ENCODE measurements at places on chromosomes 3 and 15.
A peak's percentile ranks its signal among the peaks of the same experiment; 100 is the strongest.

- peak; percentile 89 for DNase-seq
These were observed 26.8 kb upstream of the SEMA4B start for GRCh38 chr15:90174140-90174875.

DNA sequence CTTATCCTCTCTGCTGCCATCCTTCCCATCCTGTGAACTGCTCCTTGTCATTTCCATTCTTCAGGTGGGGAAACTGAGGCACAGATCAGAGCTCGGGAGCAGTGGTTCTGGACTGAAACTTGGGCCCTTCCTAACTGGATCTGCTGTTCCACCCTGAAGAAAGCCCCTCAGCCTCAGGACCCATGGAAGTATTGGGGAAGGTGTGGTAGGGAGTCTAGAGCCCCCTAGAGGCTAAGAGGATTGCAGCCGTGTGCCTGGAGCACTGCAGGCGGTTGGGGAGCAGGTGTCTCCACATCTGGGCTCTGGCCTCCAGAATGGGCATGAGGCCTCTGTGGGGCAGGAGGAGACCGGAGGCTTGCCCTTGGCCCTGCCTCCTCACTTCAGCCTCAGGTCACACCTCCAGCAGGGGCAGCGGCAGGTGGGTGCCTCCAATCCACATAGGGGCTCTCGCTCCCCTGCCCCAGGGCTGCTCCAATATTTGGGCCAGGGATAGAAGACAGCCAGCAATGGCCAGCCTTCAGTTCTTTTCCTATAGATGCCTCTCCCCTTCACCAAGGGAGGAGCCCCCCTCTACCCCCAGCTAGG, 28.1 kb downstream of the DNAJB8 start:
- DNase-seq, result no peak

DNA sequence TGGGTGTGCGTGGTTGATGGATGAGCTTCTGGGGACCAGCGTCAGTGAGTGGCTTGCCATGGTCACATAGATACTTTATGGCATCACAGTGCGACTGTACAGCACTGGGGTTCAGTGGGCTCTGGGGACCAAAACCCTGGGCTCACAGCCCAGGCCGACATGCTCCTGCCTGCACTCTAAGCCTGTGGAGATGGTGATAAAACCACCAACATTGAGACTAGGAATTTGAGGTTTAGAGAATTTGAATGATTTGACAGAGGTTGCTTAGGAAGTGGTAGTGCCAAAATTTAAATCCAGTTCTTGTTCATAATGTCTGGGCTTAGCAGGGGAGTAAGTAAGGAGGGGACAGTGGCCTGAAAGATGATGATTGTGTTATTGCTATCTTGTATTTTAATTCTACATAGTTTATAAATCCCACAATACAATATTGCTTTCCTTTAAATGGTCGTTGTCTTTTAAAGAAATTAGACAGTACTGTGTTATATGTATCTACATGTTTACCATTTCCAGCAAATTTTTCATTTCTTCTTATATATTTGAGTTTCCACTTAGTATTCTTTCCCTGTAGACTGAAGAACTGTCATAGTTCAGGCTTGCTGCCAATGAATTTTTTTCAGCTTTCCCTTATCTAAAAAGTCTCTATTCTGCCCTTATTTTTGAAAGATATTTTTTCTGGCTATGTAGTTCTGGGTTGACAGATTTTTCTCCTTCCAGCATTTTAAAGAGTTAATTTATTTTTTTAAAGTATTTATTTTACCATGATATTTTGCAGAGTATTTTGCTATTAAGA, 235.4 kb upstream of the RGMA start:
- no peak for DNase-seq

DNA sequence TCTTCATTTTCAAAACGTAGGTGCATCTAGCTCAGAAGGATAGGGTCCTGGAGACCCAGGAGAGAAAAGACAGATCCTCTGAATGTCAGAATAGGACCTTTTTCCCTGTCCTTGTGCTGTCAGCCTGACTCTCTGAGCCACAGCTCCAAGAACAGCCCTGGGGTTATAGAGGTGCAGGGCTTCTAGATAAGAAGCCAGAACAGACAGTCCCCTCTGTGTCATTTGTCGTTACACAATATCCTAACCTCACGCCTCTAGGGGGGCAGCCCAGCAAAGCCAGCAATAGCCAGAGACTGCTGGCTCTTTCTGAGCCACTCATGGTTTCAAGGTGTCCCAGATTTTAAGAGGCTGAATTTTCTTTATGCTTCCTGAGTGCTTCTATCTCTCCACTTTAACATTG, 153.2 kb upstream of the THBS1 start:
- DNase-seq, result no peak

- no peak for DNase-seq
These were observed 181.8 kb downstream of the RYR3 start for GRCh38 chr15:33492434-33493052.

- no peak for DNase-seq
These were observed 62.3 kb downstream of the APBA2 start for GRCh38 chr15:28948036-28948435.

DNA sequence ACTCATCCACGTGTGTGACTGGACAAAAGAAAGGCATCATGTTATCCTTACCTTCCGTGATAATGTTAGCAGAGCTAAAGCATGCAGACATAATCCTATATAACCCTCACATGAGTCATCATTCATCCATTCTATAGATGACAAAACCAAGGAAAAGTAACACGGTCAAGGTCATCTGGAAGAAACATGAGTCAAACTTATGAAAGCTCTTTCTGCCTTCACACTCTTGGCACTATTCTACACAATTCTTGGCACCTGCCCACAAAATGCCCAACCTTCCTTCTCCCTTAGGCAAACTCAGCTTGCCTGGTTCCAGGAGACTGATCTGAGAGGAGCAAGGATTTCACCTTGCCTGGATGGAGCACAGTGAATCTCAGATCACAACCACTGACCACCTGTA, 66.9 kb downstream of the PRICKLE2 start:
- no peak for DNase-seq

GRCh38 chr3:124363476-124363875, 366.8 kb upstream of the UMPS start:
- no peak for DNase-seq

- DNase-seq, result no peak
These were observed 61.8 kb downstream of the SLC7A14 start for GRCh38 chr3:170524073-170524472.

DNA sequence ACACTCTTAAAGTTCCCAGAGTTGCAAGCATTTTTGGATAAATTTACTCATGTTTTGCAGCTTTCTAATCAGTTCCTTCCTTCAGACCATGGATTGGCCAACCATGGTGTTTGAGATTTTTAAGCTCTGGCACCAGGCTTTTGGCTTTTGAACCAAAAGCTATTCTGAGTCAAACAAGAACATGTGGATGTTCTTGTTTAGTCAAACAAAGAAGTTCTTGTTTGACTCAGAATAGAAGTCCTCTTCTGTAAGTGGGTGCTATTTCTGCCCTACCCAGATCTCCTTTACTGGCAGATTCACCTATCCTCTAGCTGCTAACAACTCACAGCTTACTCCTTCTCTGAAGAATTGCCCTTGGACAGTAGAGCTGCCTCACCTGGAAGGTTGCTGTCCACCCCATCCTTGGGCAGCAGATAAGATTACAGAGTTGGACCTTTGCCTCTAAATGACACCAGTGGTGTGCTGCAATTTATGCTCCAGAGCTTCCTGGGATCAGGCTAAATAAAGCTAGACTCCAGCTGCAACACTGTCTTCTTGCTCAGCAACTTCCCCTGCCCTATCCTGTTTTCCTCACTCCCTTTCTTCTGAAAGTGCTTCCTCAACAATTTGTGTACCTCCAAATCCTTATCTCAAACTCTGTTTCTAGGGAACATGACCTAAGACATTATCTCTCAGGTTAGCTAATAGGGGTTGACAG, 65.6 kb downstream of the COL6A6 start:
- no peak for DNase-seq

GRCh38 chr3:152109038-152109437, 159.7 kb upstream of the MBNL1 start:
- DNase-seq, result no peak

GRCh38 chr3:168371846-168372245, 276.1 kb upstream of the GOLIM4 start:
- no peak for DNase-seq

DNA sequence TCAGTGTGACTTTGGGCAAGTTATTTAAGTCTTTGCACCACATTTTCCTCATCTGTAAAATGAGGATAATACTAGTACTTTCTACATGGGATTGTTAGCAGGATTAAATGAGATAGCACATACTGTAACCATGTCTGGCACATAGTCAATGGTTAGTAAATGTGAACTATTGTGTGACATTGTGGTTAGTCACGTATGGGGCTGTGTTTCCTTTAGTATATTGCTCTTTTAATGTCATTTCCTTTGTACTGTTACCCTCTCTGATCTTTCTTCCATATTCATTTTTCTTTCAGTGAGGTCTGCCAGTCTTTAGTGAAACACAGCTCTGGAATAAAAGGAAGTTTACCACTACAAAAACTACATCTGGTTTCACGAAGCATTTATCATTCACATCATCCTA, 21.4 kb downstream of the OPA1 start:
- no peak for DNase-seq

GRCh38 chr15:59616379-59616778, 4.8 kb downstream of the GCNT3 start:
- no peak for DNase-seq

DNA sequence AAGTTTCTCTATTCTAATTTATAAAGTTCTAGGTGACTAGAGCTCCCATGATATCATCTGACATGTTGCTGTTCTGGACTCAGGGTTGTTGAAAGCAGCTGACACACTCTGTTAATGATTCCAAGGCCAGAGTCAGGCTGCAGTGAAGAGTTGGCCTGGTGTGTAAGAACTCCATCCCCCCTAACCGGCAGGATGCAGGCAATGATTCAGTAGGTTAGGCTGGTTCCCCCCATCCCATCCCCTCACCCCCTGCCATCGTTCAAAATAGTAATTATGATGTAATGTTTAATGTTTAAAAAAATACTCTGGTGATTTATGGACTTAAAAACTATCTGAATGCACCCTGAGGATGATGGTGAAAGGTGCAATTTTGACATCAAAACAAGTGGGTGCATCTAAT, 4.6 kb upstream of the TRIM71 start:
- DNase-seq, result no peak
